Adipocyte (in vitro differentiated cells): ENCODE measurements at places on chromosomes 11 and 22.

DNA sequence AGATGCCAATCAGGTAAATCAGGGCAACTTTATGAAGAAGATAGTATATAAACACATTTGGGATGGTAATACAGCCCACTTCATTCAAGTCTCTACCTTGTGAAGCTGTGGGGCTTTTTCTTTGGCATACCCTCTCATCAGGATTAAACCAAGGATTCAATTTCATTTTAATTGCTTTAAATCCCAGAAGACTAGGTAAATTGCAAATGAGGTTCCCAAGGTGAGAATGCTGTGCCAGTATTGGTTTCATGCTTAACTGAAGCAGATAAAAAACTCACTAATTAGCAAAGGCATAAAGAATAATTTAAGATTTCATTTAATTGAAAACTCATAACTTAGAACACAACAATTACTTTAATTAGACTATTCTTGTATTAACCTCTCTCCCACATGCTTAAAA, 1218.1 kb downstream of the FAM181B start:
- no peak for DNase-seq

DNA sequence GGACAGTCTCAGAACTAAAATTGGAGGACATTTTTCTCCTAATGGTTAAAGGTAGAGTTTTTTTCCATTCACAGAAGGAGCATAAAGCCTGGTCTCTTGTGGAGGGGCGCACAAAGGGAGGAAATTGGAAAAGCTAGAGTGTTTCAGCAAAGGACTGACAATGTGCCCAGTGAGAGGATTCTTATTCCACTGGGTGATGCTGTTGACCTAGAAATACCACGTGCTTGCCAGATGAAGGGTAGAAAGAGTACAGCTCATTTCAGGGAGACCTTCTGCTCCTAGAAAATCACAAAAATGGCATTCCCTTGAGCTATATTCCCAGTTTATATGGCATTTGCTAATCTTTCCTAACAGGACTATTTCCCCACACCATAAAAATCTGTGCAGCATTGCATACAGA, 21.1 kb downstream of the MS4A6E start:
- DNase-seq = no peak

- no peak for DNase-seq
These were observed 130.0 kb upstream of the BDNF start for GRCh38 chr11:27830206-27830605.

- no peak for DNase-seq
These were observed 255.7 kb downstream of the BUD13 start for GRCh38 chr11:116517077-116517476.

GRCh38 chr22:48709453-48709852, 1118.2 kb downstream of the BRD1 start:
- DNase-seq = no peak

GRCh38 chr11:46551261-46551660, 42.6 kb downstream of the AMBRA1 start:
- no peak for DNase-seq

- no peak for DNase-seq
These were observed 695.3 kb downstream of the KCNA4 start for GRCh38 chr11:29321293-29322132.

DNA sequence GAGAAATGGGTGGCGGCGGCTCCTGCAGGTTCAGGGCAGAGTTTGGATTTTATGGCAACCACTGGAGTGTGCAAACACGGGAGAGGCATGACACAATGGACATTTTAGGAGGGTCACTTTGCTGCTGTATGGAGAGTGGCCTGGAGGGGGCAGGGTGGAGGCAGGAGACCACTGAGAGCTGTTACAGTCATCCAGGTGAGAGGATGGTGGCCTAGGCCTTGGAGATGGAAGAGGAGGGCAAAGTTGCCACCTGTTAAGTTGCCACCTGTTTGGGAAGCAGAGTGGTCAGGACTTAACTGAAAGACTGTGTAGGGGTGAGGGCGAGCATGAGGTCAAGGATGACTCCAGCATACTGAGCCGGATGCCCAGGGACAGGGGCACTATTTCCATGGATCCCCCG, 2.3 kb upstream of the RAD9A start:
- peak; percentile 59 for DNase-seq

DNA sequence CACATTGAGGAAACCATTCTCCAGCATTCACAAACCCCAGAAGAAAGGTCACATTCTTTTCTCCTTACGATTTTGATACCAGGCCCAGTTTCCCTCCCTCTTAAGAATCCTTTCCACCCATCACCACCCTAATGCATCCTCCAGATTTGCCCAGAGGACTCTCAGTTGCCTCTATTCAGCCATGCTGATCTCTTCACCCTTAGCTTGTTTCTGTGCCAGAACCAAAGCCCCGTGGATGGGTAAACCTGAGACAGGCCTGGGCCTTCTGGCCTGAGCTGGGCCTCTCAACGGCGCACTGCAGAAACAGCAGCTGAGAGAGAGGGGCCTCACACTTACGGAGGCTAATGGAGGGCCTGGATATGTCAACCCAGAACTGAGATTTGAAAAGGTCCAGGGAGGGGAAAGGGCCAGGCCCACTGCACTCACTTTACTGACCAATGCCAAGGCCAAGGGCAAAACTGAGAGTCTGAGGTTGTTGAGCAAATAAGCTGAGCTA, 32.2 kb upstream of the OAF start:
- peak; percentile 48 for DNase-seq

DNA sequence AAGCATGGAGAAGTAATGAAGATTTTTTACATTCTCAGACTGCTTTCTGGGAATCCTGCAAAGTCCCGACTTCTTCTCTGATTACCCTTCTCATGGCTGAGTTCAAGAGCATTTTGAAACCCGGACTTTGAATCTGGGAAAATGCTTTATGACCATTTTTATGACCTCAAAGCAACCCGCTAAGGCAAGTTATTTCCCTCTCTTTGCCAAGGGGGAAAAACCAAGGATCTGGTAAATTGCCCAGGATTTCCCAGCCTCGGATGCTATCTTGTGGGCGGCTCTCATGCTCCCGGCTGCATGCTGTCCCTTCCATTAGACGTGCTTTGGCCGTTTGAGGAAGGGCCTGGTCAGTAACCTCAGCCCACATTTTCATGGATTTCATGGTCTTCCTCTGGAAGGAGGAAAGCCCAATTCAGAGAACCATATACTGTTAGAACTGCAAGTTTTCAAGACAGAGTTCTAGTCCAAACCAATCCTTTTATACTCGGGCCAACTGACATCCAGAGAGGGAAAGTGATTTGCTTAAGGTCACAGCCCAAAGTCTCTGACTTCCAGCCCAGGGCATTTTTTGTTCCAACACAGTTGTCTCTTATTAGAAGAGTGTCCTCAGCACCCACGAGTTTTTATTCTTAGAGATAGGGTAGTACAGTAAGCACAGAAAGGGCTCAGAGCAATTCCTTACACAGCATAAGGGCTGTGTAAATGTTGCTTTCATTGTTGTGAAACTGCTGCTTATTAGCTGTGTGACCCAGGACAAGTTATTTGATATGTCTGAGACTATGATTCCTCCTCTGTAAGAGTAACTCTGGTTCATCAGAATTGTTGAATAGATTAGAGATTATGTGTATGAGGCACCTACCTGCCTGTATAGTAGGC, 77.4 kb downstream of the NAV2 start:
- peak; percentile 35 for DNase-seq

GRCh38 chr11:13242564-13242963, 35.0 kb upstream of the BMAL1 start:
- DNase-seq = no peak

GRCh38 chr11:100575860-100576717, 111.0 kb upstream of the ARHGAP42 start:
- DNase-seq = peak; percentile 81

DNA sequence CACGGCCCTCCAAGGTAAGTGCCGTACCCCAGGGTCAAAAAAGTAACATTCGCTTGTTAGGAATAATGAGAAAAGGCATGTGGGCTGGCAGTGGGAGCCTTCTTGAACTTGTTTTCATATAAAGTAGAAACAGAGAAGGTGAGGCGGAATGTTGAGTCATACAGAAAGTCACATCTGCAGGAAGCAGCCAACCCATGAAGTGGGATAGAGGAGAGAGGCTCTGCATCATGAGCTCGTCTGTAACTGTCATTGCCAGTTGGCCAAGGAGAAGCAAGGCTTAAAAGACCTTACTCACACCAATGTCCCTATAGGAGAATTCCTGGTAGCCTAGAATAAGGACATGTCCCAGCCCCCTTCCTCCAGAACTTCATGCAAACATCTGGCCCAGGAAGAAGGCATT, 253.3 kb downstream of the BUD13 start:
- DNase-seq = no peak

- no peak for DNase-seq
These were observed 17.7 kb upstream of the MS4A7 start for GRCh38 chr11:60360621-60361020.

DNA sequence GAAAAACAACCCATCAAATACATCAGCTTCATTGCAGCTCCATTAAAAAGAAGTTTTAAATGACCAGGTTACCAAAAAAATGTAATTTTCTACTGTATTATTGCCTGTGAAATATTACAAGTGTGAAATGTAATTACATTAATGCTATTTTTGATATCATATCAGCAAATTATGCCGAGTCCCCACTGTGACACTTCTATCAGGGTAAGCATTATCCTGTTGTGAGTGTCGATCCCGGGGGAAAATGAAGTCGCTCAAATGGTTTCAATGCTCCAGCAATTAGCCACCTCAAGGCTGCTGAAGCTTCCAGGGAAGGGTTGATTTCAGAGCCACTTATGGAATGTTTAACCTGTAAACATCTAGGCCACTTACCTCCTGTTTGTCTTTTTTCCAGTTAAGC, 70.4 kb downstream of the RCN1 start:
- DNase-seq = no peak

- DNase-seq = no peak
These were observed 165.2 kb downstream of the PKNOX2 start for GRCh38 chr11:125329786-125330185.

DNA sequence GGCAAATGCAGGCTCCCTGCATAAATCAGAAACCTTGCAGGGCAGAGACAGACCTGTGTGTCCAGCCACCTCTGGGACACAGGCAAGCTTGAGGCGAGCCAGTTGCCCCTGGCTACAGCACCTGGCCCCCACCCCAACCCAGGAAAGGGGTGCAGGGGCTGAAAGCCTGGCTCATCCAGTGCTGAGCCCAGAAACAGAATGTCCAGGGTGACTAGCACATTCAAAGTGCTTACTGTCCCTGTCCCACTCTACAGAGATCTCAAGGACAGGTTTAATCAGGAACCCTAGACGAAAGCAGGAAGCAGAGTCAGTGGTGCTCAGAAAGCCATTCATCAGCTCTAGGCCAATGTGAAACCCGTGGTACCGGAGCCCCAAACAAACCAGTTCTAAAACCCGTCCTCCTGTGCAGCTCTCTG, 31.9 kb downstream of the PLEKHA7 start:
- no peak for DNase-seq

DNA sequence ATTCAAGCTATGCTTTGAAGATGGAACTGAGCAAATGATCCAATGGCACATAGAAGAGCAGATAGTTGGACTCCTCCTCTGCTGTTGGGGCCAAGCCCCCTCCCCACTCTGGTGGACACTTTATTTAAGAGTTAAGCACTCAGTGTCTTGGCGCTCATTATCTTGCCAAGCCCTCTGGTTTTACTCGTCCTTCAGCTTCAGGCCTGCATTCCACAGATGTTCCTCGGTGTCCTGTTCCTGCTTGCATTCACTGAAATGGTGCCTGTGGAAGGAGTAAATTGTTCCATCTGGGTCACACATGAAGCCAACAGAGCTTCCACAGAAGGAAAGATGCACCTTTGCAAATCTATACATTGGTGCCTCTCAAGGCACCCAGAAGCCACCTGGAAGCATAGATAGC, 26.1 kb downstream of the MAML2 start:
- DNase-seq = peak; percentile 31

GRCh38 chr11:13713982-13714381, 45.5 kb downstream of the FAR1 start:
- DNase-seq = no peak

DNA sequence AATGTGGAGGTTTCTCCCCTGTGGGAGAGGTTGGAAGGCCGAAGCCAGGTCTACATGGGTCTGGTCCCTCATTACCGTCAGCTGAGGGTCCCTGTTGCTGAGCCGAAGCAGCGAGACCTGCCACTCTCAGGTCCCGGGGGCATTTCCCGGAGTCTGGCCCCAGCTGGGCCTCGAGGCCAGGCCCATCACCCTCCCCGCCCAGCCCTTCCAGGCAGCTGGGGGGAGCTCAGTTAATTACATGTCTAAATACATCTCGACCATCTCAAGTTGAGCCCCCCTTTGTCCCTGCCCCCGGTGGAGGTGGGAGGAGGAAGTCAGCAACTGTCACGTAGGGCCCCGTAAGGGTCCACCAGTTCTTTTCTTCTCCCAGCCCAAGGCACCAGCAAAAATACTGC, 3.6 kb downstream of the CDKN1C start:
- no peak for DNase-seq

GRCh38 chr11:88410656-88411055, 73.1 kb upstream of the CTSC start:
- no peak for DNase-seq

DNA sequence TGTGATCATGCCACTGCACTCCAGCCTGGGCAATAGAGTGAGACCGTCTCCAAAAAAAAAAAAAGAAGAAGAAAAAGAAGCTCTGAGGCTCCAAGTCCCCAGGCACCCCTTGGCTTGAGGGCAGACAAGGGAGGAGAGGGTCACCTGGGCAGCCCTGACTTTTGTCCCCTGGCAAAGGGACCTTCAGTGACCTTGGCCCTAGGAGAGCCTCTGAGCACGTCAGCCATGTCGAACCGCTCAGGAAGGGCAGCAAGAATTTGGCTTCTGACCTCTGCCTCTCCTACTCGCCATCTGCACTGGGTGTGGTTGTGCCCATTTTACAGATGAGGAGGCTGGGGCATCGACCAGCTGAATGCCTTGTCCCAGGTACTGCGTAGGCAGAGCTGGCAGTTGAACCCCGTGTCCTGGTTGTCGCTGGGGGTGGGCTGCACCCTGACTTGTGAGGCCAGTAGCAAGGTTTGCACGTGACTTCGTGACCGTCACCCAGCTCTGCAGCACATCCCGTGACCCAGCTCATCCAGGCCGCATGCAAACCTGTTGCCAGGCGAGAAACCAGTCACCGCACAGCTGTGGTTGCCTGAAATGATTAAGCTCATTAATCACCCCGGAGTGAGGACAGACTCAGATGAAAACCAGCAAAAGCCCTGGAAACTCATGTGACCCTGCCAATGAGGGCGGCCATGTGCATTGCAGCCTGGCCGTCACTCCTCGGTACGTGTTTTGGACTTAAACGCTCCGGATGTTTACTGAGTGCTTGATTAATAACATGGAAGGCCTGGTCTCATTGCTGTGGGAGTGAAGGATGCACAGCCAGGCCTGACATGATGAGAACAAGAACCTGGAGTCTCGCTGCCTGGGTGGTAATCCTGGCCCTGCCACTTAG, 47.7 kb upstream of the PPP6R3 start:
- no peak for DNase-seq

DNA sequence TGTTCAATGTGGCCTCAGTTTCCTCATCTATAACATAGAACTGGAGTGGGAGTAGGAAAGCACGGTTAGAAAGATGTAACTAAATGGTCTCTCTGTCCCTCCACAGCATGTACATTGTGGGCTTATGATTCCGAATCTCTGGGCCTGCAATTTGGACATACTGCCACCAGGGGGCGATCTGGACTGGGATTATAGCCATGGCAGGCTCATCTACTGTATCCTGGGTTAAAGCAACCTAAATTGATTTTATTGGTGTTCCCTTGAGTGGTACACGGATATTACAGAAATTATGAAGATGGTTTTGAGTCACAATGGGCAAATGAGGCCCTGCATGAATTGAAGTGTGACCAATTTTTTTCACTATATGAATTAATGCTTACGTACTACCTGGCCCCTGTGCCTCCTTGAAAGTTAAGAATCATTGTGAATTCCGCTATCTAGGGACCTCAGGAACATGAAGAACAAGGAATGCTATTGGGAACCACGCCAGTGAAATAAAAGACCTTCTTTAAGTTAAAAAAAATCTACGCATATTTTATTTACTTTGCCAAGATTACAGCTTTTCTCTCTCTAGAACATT, 32.9 kb downstream of the TST start:
- no peak for DNase-seq
